ENCODE measurements at places on chromosomes 11 and 22.

GRCh38 chr11:135001581-135001980 is 589.5 kb upstream of the B3GAT1 start:
- no peak for DNase-seq

- DNase-seq, result no peak
These were observed 1.8 kb downstream of the SYTL2 start for GRCh38 chr11:85809191-85809590.

- DNase-seq, result no peak
These were observed 301.8 kb upstream of the SORL1-AS1 start for GRCh38 chr11:121754598-121754997.

DNA sequence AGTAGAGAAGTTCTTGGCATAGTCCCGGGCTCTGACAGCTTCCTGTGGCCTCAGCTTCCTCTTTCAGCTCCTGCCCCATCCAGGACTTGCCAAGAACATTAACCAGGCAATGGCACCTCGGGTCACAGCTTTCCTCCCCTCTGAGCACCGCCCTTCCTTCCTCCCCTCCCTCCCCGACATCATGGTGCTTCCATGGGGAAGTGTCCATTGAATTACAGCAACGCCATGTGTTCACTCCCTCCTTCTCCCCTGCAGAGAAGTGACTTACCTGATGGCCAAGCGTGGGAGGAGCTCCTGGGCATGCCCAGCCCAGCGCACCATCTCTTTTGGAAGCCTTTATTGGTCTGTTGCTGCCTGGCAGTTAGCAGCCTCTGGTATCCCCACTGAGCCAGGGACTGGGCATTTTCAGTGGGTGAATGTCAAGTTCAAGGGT is 25.8 kb upstream of the DAGLA start:
- DNase-seq, result peak; percentile 73

- no peak for DNase-seq
These were observed 89.5 kb downstream of the BMAL1 start for GRCh38 chr11:13367115-13367514.

DNA sequence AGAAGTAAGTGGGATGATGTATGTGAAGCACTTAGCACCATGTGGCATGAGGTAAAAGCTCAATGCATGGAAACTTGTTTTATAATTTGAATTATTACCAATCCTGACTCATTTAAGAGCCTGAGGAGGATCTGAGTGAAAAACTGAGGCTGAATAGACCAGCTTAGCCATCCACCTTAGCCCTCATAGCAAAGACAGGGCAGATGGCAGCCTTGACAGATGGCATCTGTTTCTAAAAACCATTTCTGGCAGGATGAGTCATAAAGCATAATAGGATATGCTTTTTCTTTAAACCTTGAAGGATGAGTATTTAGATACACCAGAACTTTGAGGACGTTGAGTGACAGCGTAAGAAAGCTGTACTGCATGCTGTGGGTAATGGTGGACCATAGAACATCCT is 61.0 kb upstream of the NAV2 start:
- no peak for DNase-seq

DNA sequence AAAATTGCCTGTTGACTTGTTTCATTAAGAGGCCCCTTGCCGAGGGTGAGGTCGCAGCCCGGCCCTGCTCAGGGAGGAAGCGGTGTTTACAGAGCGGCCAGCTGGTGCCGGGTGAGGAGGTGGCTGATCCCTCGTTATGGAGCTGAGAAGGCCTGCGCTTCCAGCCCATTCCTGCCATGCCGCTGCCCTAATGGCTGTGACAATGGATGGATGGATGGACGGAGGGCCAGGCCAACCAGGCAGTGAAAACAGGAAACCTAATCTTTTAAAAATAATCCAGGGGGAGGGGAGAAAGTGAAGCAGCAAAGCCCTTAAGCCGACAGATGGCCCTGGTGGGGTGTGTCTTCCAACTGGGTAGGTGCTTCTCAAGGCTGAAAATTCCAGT is 38.5 kb downstream of the BCR start:
- DNase-seq, result no peak

DNA sequence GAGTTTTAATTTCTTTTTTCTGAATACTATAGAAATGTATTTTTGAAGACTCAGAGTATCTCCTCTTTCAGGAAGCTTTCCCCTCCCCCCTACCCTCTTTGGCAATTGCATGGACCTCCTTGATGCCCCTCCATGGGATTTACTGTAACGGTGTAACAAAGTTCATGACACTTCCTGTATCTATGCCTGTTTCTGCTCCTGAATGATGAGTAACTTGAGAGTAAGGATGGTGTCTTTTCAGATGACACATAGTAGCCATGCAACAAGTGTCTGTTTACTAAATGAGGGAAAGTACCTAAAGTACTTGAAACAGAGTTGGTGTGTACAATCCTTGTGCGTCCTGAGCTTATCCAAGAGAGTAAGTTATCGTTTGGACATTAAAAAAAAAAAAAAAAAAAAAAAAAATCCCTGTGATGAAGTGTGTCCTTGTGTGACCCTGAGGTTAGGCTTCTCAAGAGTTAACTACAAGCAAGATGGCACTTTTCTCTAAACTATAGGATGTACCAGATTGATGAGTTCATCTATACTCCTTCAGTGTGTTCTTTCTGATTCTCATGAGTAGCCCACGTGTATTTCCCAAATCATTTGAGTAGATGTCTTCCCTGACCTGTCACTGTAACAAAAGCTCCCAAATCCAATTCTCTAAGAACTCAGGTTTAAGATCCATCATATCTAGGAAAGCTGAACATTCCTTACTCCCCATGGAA is 7.4 kb downstream of the ETS1 start:
- DNase-seq, result no peak

- DNase-seq, result no peak
These were observed 73.1 kb upstream of the KCNA4 start for GRCh38 chr11:30089921-30090320.

DNA sequence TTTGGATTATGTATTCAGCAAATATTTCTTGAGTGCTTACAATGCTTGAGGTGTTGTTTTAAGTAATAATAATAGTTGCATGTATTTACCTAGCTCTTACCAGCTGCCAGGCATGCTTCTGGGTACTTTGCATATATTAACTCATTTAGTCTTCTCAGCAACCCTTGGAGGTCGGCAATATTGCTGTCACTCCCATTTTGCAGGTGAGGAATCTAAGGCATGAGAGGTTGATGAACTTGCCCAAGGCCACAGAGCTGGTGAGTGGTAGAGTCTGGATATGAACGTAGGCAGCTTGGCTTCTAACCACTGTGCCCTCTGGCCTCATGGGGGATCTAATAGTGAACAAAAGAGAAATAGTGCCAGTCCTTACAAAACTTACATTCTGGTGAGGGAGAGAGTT is 92.9 kb downstream of the PARVA start:
- DNase-seq, result no peak

- DNase-seq, result no peak
These were observed 21.8 kb upstream of the WNT7B start for GRCh38 chr22:45998638-45999378.

DNA sequence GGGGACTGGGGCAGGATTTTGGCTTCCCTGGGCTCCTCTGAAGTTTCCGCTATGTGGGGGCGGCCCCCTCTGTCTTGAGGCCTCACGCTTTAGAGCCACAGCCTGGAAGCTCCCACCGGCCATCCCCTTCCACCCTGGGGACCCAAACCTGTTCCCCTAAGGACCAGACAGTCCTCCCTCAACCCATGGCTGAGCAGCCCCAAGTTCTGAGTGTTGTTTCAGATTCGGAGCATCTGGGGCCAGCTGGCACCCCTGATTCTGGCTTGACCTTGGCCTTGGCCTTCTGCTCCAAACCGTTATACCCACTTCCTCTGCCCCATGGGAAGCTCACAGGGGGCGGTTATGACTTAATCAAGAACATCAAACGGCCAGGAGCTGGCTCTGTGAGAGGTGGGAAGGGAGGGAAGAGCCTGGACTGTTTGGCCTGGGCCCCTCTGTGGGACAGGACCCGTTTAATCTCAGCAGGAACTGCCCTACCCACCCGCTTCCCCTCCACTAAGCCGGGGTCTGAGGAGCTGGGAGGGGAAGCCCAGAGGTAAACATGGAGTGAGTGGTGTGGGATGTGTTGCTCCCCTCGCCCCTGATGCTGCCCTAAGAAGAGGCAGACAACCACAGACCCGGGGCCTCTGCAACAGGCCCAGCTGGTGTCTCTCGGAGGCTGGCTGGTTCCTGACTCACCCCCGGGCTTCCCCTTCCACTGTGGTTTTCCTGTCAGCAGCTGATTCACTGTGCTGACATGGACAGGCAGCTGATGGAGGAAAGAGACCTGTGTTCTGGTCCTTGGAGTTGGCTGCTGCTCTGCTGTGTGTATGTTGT is 3.4 kb downstream of the CD82 start:
- peak; percentile 45 for DNase-seq

DNA sequence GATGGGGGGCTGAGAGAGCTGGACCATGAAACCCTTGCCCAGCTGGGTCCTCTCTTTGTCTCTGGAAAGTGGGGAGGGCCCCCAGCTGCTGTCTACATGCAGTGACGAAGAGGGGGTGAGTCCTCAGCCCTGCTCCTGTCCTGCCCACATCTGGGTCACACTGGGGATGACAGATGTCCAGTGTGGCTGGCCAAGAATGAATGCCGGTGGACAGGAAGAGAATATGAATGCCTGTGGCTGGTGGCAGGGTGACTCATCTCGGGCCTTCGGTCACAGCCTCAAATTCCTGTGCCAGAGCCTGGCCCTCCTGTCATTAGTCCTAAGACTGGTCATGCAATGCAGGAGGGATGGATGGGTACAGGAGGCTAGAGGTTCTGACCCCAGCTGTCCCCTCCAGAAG is 2.2 kb upstream of the PNPLA3 start:
- DNase-seq, result no peak

DNA sequence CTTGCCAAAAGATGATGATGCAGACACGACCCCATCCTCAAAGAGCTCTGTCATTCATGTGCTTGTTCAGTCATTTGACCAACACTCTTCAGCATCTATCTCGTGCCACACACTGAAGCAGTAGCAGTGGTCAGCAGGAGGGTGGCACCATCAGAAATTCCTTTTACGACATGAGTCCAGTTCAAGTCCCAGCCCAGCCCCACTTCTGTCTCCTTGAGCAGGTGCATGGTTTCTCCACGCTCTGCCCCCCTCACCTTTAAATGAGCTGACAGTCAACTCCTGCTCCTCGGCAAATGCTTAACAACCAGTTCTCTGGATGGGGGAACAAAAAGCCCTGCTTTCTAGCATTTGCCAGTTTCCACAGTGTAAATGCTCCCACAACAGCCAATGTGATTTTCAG is 60.9 kb downstream of the SYN3 start:
- no peak for DNase-seq

GRCh38 chr11:34633640-34633989 is 12.7 kb downstream of the EHF start:
- no peak for DNase-seq

GRCh38 chr22:44266796-44267760 is 45.7 kb downstream of the SHISAL1 start:
- DNase-seq, result no peak

DNA sequence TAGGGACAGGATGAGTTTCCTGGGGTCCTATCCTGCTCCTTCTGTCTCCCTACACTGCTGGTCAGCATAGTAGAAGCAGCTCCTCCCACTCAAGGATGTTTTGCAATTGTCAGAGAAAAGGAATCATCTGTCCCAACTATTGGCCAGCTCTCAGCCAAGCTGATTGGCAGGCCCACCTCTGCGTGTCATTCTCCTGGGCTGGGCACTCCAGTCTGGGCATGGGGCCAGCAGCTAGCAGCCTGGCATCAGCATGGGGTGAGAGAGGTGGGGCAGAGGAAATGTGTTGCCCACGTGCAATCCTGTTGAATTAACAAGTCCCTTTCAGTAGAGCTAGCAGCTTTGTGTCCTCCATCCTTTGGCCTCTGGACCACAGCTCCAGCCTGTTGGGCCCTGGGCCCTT is 14.1 kb downstream of the ANKK1 start:
- DNase-seq, result no peak

- DNase-seq, result no peak
These were observed 18.2 kb downstream of the LHFPL7 start for GRCh38 chr22:24928322-24928721.

- DNase-seq, result no peak
These were observed 129.3 kb downstream of the GRIA4 start for GRCh38 chr11:105738986-105739795.

GRCh38 chr22:20430101-20430719 is 7.4 kb downstream of the SCARF2 start:
- no peak for DNase-seq

- no peak for DNase-seq
These were observed 268.9 kb downstream of the LRRC4C start for GRCh38 chr11:41190437-41191082.

DNA sequence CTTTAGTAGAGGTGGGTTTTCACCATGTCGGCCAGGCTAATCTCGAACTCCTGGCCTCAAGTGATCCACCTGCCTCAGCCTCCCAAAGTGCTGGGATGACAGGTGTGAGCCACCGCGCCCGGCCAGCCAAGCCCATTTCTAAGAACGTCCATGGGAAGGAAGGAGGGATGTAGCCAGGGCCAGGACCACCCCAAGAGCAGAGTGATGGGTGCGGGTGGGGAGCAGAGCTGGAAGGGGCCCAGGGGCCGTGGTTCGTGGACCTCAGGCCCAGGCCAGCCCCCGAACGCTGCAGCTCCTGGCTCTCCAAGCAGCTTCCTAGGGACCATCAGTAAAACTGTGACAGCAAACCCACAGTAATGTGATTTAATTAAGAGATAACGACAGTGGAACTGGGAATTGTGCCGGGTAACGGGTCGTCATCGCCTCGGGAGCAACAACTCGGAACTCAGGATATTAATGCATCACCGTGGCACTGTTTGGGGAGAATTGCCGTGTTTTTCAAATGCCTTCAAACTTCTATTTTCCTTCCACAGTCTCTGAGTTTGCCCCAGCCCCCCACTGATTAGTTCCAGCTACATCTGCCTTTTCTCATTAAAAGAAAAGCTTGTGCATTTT is 74.3 kb downstream of the BRD1 start:
- DNase-seq, result no peak

DNA sequence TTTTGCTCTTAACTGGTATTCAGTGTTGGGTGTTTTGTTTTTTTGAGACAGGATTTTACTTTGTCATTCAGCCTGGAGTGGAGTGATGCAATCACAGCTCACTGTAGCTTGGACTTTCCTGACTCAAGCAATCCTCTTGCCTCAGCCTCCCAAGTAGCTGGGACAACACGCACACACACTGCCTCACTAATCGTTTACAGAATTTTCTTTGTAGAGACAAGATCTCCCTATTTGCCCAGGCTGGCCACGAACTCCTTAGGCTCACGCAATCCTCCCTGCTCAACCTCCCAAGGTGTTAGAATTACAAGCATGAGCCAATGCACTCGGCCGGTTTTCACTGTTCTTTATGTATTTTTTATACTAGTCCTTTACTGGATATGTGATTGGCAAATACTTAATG is 51.0 kb upstream of the IGLL5 start:
- no peak for DNase-seq

GRCh38 chr11:64339286-64339685 is 718 bp upstream of the CCDC88B start:
- DNase-seq, result no peak

All from CMK (cell line).